AG04449 (cell line): ENCODE measurements at places on chromosomes 11 and 22.

DNA sequence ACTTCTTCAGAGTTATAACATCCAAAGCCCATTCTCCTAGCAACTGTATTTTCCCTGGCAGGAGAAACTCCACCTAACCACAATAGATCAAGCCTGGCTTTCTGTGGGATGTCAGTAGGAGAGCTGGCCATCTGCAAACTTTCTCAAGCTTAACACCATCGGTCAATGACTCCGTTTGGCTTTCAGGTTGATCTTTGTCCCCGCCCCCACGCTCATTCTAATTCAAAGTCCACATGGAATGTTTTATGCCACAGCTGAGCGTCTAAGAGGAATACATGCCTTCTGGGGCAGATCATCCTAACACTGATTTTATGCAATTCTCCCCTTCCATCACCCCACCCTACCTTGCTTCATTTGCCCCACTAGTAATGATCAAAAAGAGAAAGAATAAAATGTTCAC is 4.8 kb downstream of the GVQW3 start:
- DNase-seq = no peak

GRCh38 chr11:131690776-131691175 is 320.4 kb downstream of the NTM start:
- DNase-seq = no peak

- no peak for DNase-seq
These were observed 564.2 kb upstream of the KIRREL3 start for GRCh38 chr11:127564810-127565209.

- no peak for DNase-seq
These were observed 47.6 kb downstream of the HEPHL1 start for GRCh38 chr11:94068764-94069163.

GRCh38 chr22:37401401-37402183 is 25.7 kb downstream of the ELFN2 start:
- no peak for DNase-seq

- no peak for DNase-seq
These were observed 17.0 kb downstream of the IMMP1L start for GRCh38 chr11:31492320-31492913.

GRCh38 chr11:76587820-76588454 is 82.6 kb downstream of the LRRC32 start:
- DNase-seq = no peak

GRCh38 chr11:85939099-85940015 is 84.2 kb downstream of the CCDC83 start:
- no peak for DNase-seq

DNA sequence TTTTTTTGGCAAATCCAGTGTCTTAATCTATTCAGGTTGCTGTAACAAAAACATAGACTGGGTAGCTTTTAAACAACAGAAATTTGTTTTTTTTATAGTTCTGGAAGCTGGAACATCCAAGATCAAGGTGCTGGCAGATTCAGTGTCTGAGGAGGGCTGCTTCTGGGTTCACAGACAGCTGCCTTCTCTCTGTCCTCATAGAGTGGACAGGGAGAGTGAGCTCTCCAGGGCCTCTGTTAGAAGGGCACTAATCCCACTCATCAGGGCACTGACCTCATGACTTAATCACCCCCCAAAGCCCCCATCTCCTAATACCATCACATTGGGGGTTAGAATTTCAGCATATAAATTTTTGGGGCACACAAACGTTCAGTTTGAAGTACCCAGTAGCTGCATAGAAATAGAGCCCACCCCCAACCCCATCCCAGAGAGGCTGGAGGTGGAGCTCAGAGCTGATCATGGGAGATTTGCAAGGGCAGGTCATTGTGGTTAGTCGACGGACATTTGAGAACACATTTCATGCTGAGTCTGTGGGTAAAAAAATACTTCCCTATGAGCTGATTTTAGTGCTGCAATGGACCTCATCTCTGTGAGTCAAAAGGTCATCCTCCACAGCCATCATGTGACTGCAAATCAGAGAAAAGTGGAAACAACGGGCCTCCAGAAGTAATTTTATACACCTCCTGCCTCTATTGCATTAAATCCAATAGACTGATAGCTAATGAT is 203.1 kb upstream of the CADM1 start:
- DNase-seq = no peak

DNA sequence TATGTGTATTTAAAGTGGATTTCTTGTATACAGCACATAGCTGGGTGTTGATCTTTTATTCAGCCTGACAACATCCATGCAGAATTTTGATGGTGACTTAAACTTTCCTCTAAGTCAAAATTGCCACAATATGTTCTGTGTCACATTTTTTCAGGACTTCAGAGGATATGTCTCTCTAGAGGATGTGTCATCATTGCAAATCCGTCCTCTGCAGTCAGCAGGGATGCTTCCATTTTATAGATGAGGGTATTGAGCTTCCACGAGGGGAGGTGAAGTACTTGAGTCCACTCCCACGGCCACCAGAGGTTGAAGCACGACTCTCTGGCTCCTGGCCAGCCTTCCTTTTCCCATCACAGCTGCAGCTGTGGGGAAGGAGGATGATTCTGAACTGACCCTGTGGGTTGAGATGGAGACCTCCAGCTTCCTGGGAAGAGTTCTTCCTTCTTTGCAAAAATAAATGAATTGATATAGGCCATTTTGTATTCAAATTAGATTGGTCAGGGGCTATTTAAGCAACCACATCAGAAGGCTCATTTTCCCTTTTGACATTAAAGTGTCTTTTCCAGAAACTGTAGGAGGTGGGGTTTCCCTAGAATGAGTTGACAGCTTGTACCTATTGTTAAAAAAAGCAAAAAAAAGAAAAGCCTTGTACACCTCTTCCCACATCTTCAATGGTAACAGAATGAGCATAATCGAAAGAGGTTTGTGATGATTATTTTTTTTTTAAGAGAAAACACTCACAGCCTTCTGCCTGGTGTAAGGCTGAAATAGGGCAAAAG is 55.2 kb upstream of the MYEOV start:
- DNase-seq = no peak

DNA sequence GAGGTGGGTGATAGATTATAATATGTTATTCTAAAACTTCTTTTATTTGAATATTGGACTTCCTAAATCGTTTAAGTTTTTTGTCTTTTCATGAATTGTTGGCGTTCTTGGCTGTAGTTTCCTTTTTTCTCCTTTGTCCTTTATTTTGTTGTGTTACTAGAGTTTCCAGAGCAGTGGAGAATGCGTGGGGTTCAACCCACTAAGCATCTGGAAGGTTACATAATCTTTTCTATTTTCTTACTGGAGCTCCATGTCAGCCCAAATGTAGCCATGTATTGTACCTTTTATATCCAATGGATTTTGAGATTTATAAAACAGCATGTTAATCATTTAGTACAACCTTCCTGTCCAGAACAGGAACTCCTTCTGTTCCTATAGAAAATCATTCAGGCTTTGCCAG is 63.2 kb downstream of the PPP6R3 start:
- no peak for DNase-seq

DNA sequence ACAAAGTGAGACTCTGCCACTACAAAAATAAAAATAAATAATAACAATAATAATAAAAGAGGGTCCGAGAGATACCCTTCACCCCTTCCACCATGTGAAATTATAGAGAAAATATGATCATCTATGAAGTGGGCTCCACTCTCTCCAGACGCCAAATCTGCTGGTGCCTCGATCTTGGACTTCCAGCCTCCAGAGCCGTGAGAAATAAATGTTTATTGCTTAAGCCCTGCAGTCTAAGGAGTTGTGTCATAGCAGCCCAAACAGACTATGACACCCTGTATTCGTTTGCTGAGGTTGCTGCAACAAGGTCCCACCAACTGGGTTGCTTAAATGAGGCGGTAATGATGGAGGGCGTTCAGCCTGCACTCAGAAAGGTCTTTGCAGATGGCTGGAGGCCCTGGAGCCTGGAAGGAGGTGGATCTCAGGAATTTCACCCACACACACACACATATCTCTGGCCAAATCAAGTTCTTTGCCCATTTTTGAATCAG is 7.6 kb upstream of the SEPTIN5 start:
- DNase-seq = no peak

GRCh38 chr22:30433773-30434172 is 8.2 kb downstream of the MTFP1 start:
- no peak for DNase-seq

DNA sequence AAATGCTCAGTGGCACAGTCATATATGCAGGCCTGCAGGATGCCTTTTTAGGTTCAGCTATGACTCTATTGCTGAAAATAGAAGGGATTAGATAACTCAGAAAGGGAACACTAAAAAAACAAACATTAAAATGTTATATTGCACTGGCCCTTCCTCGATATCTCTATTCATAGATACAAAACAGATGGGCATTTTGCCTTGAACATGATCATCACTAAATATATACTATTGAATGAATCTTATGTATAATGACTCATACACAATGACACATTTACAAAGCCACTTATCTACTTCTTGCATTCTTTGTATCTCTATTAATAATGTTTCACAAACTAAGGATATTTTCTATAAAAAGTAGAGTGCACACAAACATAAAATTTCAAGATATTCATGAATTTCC is 2352.8 kb upstream of the RAG2 start:
- DNase-seq = no peak

DNA sequence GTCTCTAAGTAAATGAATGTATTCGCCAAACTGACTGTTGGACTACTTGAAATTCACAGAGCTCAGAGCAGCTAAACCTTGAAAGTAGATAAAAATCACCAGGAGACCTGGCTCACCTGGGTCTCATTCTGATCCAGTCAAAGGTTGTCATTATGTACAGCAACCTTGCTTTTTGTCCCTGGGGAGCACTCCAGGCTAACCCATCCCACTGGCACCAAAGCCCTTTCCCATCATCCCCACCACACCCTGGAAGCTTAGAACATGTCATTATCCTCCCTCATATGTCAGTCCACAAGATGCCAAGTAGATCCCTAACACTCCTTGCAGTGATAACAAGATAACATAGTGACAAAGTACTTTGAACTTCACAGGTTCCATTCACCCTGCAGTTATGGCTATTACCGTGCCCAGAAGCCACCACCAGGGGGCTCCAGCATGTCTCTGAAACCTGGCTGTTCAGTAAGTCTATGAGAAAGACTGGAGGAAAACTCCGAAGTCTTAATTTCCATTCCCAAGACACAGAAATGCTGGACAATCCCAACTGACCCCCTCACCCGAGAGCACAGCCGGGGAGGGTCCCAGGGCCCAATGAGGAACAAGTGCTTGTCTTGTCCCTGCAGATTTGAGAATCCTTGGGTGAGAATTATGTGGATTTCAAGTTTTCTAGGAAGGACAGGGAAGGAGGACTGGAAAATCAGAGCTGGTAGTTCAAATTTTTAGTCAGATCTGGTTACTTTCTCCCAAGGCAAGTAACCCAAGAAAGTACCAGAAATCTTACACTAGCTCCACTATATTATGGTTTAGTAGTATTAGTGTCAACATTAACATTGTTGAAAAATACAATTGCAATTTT is 43.0 kb upstream of the USP47 start:
- DNase-seq = no peak

DNA sequence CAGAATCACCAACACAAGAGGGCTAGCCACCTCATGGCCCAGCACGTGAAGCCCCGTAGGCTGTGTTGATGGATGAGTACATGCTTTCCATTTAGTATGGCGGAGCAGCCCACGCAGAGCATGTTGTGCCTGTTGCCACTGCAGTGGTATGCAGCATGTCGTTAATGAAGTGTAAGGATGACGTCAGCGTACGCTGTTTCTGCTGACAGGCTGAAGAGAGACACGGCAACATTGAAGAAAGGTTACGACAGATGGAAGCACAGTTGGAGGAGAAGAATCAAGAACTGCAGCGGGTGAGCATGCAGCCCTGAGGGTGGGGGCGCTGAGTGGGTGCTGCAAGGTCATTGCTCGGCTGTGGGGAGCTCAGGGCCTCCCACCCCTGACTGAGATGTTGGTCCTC is 62.8 kb downstream of the PPFIA1 start:
- no peak for DNase-seq

DNA sequence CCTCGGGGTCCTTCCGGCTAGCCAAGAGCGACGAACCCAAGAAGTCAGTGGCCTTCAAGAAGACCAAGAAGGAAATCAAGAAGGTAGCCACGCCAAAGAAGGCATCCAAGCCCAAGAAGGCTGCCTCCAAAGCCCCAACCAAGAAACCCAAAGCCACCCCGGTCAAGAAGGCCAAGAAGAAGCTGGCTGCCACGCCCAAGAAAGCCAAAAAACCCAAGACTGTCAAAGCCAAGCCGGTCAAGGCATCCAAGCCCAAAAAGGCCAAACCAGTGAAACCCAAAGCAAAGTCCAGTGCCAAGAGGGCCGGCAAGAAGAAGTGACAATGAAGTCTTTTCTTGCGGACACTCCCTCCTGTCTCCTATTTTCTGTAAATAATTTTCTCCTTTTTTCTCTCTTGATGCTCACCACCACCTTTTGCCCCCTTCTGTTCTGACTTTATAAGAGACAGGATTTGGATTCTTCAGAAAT is 1.9 kb upstream of the GCAT start:
- DNase-seq = no peak
